ENCODE measurements at places on chromosomes 2 and 18.

DNA sequence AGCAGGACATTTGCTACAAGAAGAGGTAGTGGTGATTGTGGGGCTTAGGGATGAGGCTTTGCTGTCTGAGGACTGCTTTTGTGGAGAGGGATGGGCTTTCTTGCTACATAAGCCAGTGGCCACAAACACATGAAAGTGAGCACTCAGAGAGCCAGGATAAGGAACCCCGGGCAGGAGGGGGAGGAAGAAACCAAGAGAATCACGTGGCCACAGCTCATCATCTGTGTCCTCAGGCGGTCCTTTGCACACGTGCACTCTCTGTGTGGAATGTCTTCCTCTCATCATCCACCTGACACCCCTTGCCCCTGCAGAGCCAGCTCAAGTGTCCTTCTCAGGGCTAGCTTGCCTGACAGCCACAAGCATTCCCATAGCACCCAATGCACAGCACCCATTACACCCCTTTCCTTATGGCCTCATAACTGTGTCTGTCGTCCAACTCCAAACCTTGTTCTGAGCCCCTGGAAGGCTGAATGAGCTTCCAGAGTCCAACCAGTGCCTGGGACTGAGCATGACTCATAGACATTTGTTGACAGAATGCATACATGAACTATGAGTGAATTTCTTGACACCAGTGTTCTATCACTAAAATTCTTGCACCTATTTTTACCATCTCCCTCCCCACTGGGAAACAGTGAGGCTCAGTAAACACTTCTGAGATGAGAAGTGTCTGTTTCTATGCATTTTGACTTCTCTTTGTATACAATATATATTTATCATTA is 398.3 kb downstream of the ALK start:
- no peak for DNase-seq

- DNase-seq, result no peak
Observed at GRCh38 chr2:156538083-156538504, 101.9 kb downstream of the GPD2 start.

GRCh38 chr18:31197676-31198075 is 35.0 kb upstream of the DSC1 start:
- no peak for DNase-seq

DNA sequence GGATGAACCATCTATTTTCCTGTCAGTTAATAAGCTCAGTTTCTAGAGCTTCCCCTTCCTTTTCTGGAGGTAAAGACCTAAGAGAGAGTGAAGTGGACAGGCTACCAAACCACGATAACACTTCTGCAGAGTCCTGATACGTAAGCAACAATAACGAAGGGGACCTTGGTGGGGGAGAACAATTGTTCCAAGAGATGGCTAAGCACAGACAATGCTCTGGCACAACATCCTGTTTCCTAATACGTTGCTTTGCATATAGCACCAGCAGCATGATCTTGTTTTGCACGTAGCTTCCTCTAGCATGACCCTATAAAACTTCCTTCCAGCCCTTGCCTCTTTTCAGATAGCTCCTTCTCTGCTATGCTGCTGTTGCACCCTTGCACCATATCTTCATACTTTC is 247.3 kb downstream of the RAD51AP2 start:
- no peak for DNase-seq

DNA sequence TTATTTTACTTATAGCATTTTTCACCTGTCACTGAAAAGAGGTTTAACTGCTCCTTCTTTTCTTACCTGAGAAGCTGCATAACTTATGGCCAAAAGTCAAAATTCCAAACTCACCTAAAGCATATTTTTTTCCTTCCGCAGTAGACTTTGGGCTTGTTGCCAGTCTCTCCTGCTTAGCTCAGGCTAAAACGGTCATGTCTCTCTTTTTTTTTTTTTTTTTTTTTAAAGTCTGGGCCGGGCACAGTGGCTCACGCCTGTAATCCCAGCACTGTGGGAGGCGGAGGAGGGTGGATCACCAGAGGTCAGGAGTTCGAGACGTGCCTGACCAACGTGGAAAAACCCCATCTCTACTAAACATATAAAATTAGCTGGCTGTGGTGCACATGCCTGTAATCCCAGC is 113.5 kb downstream of the RTN4 start:
- no peak for DNase-seq

DNA sequence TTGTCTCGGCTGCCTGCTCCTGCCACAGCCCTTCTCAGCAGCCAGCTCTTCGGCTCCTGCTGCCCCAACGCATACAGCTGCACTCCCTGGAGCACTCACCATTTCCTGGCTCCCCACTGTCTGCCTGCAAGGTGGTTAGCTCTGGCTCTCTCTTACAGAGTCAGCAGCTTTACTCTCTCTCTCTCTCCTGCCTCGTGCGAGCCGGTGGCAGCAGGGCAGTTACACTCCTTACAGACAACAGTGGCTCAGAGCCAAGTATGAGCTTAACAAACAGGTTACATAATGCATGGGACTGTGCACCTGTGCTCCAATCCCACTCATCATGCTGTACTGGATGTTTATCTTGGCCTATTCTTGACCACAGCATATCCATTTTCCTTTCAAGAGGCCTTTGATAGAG is 47.4 kb upstream of the DNAJC10 start:
- no peak for DNase-seq

DNA sequence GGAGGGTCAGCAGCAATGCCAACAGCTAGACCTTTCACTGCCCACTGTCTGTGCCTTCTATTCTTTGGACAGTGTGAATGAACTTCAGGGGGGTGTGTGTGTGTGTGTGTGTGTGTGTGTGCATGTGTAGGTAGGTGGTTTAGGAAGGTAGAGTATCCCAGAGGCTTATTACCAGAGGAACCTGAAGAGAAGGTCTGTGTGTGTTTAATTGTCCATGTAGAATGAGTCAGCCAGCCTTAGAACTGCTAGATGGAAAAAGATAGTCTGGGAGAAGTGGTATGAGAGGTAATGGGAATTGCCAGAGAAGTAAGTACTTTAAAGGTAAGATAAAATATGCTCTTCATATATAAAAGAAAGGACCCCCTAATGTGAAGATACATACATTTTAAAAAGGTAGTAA is 522.2 kb downstream of the PIK3C3 start:
- DNase-seq, result no peak

DNA sequence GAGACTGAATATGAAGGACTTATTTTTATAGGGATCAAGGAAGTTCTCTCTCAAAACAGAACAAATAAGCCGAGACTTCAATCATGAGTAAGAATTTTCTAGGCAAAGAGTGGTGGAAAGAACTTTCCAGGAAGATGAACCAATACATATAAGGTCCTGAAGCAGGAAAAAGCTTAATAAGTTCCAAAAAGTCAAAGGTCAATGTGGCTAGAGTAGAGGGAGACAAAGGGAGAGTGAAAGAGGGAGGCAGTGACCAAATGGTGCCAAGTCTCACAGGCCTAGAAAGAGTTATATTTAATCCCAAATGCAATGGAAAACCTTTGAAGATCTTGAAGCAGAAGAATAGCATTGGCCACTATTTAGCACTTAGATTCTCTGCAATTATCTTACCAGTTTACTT is 56.0 kb downstream of the PDE11A start:
- no peak for DNase-seq

All from stimulated activated CD8-positive, alpha-beta memory T cell treated with anti-CD3 and anti-CD28 coated beads, Interleukin-15, amount 100 ng/mL, for 24 hours (primary cell).